ENCODE measurements at places on chromosomes 12 and 14.

GRCh38 chr14:23005451-23006187 lies 4.3 kb downstream of the C14orf93 start:
- DNase-seq = no peak

GRCh38 chr14:50943261-50943942 lies 881 bp downstream of the PYGL start:
- no peak for DNase-seq

- no peak for DNase-seq
These were observed 444.1 kb downstream of the RAD51B start for GRCh38 chr14:68263563-68264259.

DNA sequence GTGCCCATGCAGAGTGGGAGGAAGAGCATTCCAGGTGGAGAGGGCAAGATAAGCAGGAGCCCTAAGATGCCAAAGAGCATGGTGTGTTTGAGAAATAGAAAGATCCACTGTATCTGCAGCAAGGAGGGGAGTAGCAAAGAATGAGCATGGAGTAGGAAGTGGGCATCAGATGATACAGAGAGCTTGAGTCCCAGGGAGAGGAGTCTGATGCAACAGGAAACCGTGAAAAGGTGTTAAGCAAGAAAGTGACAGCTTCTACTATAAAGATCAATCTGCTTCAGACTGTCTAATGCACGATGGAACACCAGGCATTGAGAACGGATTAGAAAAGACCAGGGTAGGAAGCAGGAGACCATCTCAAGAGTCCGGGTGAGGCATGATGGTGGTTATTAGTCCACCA lies 12.3 kb upstream of the GPRC5D start:
- no peak for DNase-seq

GRCh38 chr14:28412077-28412476 lies 354.5 kb upstream of the FOXG1 start:
- no peak for DNase-seq

DNA sequence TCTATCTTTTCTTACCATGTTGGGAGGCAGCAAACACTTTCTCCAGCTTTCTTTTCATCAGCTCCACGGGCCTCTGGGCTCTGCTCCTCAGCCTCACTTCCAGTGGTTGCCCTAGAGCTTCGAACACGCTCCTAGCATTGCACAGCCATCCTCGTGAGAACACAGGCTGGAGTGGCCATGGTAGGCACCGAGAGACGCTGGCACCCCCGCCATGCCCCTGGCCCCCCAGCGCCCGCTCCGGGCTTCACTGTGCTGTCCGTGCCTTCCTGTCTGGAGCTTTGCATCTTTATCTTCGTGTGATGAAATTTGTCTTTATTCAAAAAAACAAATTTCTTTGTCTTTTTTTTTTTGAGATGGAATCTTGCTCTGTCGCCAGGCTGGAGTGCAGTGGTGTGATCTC lies 352.2 kb downstream of the TMEM121 start:
- DNase-seq = no peak

- no peak for DNase-seq
These were observed 16.6 kb upstream of the LRTM2 start for GRCh38 chr12:1803736-1804135.

GRCh38 chr12:47942614-47943225 lies 20.7 kb upstream of the TMEM106C start:
- no peak for DNase-seq

- DNase-seq = no peak
These were observed 49.2 kb upstream of the AEBP2 start for GRCh38 chr12:19390051-19390598.

- DNase-seq = no peak
These were observed 7.7 kb downstream of the GNPTAB start for GRCh38 chr12:101823039-101823438.

DNA sequence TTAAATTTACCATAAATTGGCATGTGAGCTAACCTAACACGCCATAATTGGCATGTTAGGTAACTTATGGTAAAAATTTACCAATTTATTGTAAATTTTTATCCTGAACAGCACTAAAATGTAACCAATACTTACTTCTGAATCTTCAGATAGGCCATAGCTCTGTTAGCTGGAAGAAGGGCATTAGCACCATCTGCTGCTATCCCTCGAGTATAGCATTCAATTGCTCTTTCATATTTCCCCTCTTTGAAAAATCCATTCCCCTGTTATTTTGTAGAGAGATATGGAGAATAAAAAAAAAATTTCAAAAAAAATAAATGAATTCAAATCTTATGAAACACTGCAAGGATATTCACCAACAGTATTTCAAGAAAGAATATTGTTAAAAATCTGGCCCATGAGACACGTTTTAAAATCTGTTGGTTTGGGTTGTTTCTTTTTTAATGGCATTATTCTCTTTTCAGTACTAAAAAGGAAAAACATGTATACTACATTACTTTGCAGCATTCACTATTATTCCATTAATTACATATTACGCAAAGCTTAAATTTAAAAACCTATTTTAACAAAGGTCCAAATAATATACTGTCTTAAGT lies 19.1 kb downstream of the RPAP3 start:
- no peak for DNase-seq

DNA sequence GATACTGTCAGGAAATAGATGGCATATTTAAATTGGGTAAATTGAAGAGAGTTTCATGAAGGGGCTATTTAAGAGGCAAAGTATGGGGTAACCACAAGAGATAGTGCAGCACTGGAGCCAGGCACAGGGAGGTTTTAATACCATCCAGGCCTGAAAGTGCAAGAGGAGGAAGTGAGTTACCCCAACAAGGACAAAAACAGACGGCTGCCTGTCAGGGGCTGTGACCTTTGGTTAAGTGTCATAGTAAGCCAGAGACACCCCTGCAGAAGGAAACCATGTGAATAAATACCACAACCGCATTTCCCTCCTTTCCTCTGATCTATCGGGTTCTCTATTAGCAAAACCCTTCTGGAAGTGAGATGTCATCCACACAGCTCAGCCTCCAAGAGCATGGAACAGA lies 122.0 kb upstream of the DHRS4 start:
- no peak for DNase-seq

- DNase-seq = peak; percentile 62
These were observed 7.7 kb upstream of the PPTC7 start for GRCh38 chr12:110590806-110591326.

GRCh38 chr12:72448089-72448488 lies 175.9 kb downstream of the TRHDE start:
- no peak for DNase-seq

DNA sequence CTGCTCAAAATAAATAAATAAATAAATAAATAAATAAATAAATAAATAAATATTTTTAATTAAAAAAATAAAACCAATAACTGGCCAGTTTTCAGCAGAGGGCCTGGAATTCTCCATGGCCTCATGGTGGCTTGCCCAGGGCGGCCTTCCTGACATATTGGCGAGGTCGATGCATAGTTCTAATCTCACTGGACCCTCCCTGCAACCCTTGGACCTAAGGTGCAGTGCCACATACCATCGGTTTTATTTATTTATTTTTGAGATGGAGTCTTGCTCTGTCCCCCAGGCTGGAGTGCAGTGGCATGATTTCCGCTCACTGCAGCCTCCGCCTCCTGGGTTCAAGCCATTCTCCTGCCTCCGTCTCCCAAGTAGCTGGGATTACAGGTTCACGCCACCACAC lies 3.9 kb upstream of the VSIG10 start:
- DNase-seq = no peak

GRCh38 chr14:62015243-62015642 lies 253.0 kb downstream of the SNAPC1 start:
- no peak for DNase-seq

GRCh38 chr14:54772451-54772881 lies 130.2 kb downstream of the GCH1 start:
- no peak for DNase-seq

DNA sequence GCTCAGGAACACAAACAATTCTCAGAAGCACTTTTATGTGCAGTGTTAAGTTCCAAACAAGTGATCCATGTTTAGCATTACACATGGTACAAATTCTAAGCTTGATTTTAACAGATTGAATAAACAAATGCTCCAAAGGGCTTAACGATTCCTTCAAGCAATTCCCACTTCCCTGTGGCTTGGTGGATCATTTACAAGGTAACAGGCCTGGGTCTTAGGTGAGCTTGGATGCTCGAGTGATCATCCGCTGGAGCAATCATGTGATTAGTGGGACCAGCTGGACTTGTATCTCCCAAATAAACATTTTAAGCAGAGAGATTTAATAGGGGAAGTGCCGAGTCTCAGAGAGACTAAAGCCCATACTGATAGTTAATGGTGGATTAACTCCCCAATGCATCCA lies 70.7 kb downstream of the CALM1 start:
- DNase-seq = no peak

DNA sequence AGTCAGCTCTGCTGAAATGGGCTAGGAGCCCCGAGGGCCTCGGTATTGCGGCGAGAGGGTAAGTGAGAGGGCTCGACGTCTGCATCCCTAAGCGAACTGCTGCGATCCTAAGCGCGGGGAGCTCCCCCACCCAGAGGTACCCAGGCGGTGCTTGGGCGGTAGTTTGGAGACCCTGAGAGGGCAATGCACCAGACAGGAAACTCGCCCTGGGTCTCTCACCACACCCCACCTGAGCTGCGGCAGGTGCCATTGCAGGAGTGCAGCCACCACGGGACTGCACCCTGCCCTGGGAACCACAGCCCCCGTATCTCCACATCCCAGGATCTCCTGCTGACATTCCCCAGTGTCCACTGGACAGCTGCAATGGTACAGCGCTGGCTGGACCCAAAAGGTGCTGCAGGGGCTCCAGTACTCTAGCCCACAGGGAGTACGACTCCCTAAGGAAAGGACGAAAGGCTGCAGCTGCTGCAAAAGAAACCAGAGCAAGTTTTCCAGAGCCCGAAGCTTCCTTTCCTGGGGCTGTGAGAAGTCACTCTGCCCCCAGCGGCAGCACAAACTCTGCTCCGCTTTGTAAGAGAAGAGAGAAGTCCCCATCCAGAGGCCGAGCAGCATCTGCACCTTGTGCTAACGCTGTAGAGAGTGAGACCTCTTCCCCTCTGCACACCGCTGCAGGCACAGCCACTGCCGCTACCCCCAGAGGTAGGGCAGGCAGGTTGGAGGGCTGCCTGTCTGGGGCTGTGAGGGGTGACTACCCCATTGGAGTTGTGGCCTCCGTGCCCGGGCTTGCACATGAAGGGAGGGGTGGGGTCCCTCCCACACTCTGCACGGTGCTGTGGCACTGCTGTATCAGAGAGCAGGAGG lies 31.1 kb upstream of the MON2 start:
- DNase-seq = peak; percentile 15

- DNase-seq = no peak
These were observed 33.5 kb downstream of the UNC79 start for GRCh38 chr14:93464271-93464670.

DNA sequence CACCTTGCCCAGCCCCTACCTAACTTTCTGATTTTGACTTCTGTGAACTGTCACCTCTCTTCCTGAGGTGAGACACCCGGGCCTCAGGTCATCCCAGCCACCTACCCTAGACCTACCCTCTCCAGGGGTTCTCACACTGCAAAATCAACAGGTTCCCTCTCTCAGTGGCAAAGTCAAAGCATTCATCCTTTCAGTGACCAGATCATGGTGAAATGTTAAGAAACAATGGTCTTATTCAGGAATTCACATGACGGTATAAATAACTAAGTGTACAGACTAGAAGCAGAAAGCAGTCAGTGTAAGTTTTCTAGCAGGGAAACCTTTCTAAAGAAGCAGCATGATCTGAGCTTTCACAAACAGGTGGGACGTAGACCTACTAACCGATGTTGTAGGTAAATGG lies 133.4 kb downstream of the TMTC1 start:
- no peak for DNase-seq

GRCh38 chr12:58189030-58189429 lies 247.7 kb downstream of the ATP23 start:
- no peak for DNase-seq

DNA sequence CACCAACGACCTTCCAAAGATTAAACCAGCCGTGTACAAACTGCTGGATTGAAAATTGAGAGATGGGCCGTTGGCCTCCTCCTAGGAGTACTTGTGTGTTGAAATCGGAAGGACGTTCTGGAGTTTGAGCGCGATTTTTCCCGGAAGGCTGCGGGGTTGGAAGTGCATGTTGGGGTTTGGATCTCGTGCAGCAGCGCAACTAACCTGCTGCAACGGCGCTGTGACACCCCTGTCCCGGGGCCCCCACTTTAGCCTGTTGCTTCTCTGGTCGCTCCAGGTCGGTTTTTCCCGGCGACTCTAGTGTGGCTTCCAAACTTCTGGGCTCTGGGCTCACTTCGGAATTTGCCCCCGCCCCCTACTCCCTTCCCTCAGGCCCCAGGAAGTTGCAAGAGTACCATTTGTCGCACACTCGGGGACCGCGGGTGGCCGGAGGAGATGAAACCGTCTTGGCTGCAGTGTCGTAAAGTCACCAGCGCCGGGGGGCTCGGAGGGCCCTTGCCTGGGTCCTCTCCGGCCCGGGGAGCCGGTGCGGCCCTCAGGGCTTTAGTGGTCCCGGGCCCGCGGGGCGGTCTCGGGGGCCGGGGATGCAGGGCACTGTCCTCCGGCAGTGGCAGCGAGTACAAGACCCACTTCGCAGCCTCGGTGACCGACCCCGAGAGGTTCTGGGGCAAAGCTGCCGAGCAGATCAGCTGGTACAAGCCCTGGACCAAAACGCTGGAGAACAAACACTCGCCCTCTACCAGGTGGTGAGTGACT lies at the start of gene ACSS3:
ACSS3 (plus strand) TSS at position 394 of the 756 bp plus-strand sequence; CDS start at position 436, 42 bp downstream.
- DNase-seq = no peak

GRCh38 chr12:77231501-77231918 lies 166.1 kb upstream of the E2F7 start:
- DNase-seq = no peak

DNA sequence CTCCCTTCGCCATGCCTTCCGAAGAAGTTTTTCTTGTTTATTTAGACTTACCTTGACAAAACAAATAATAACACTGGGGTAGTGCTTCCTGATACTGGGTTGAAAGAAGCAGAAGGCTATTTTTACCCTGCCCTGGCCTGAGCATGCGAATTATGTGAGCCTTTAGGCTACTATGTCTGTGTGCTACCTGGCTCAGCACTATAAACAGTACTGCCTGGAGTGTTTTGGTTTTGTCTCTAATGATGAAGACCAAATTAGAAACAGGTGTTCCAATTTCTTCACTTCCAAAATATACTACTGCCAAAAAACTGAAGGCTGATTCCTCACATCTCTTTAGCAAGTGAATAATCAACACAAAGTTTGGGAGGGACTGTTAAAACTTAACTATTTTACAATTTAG lies 7.6 kb upstream of the OVCH1 start:
- DNase-seq = no peak

DNA sequence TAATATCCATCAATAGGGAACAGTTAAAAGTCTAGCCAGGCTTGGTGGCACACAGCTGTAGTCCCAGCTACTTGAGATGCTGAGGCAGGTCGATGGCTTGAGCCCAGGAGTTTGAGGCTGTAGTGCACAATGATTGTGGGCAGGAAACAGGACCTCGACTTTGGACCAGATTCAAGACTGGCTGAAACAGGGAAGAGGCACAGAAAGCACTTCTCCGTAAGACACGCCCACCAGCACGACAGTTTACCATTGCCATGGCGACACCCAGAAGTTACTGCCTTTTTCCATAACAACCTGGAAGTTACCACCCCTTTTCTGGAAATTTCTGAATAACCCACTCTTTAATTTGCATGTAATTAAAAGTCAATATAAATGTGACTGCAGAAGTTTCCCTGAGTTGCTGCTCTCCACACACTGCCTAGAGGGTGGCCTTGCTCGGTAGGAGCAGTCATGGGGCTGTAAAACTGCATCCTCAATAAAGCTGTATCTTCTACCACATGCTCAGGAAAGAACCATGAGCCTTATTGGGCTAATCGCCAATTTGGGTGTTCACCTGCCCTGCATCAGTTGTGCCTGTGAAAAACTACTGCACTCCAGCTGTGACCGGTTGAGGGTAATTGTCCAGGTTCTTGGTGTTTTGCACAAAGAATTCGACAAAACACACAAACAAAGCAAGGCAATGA lies 4.6 kb upstream of the LRRC23 start:
- DNase-seq = no peak

Data from GM18507 (cell line).